LNCaP clone FGC (cell line): ENCODE measurements at places on chromosomes 4 and X.

DNA sequence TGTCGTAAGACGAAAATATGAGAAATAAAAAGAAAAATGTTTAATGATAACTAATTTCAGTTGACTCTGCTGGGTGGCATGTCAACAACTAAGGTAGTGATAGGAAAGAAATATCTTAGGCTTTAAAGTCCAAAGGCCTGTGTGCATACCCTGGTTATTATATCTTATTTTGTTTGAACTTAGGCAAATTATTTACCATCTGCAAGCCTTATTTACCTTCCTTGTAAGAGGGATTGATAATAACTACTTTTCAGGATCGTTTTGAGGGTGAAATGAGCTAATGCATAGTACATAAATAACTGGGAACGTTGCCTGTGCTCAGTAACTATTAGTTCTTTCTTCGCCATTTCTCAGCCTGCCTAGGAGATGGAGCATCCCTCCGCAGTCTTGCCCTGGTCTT lies 41.6 kb upstream of the TAB3 start:
- no peak for DNase-seq

- DNase-seq = no peak
Observed at GRCh38 chrX:39642071-39642470, 455.7 kb downstream of the BCOR start.

- DNase-seq = peak; percentile 97
Observed at GRCh38 chr4:40524366-40525041, 105.2 kb downstream of the RBM47 start.

DNA sequence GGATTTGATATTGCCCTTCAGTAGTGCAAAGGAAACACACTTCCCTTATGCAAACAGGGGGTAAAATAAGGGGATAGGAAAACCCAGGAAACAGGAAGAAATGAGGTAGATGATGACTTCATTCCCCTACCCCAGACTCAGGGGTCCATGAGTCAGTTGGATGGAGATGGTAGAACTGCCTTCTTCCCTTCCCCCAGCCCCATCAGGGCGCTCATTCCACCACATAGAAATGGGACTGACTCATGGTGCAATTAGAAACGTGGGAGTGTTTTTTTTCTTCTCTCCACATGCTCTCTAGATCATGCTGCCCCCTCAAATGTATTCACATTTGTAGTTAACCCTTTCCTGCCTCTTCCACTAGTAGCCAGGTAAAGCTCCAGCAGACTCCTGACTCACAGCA lies 23.1 kb upstream of the ARMCX2 start:
- DNase-seq = no peak

- no peak for DNase-seq
Observed at GRCh38 chrX:94576367-94577004, 902.5 kb downstream of the FAM133A start.

DNA sequence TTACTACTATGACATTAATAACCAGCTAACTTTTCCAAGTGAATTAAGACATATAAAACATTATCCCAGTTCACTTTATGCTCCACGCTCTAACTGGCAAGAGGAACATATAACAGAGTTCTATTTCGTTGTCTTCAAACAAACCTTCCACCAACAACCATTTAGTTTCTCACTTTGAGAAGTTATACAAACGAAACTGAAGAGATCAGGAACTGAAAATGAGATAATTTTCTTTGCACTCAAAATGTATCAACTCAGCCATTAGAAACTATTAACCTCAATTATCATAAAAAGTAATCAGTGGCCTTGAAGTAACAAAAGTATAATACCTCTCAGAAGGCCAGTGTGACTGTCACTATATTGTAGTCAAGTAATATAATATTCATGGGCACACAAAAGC lies 70.1 kb downstream of the CHM start:
- DNase-seq = no peak

DNA sequence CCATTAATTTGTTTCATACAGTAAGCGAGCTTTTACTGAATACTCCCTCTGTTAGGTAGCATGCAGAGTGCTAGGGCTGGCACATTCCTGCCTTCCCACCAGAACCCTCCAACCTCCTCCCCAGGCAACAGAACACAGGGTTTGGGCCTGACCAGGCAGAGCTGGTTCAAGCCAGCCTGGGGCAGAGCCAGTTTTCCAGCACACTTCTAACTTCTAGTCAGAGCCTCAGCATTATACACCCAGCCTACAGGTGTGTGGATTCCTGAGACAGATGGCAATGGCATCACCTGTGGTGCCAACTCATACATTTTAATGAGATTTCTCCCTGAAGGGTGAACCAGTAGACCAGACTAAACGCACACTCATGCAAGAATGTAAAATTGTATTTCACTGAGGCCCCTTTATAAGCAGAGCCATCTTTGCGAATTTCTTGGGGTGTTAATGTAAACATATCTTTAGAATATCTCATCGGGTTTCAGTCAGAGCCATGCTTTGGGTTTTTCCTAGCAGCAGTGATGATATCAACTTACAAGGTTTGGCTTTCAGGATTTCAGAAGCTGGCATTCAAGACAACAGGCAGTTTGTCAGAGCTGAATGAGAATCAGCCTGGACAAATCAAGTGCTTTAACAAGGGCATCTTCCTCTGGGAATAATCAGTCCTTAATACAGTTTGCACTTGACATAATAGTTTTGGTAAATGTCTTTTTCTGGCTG lies 92.0 kb downstream of the GATB start:
- no peak for DNase-seq

DNA sequence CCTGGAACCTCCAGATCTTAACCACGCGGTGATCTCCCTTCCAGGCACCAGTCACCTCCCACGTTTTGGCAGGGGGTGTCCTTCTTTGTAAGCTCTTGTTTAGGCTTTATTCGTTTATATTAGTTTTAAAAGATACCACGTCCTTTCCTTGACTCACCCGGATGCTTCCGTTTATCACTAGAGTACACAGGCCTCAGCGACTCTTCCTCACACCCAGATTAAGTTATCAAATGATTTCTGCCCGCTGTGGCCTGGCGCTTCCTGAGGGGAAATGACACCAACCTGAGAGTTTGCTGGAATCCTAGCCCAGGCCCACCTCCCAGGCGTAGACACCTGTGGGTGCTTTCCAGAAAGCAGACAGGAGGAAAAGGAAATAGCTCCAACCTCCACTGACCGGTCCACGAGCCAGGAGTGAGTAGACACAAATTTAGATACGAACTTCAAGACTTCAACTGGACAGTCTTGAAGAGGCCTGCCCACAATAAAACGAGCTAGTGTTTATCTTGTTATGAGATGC lies 756 bp upstream of the ADAMTS3 start:
- DNase-seq = no peak
